Stimulated activated CD8-positive, alpha-beta memory T cell treated with anti-CD3 and anti-CD28 coated beads, Interleukin-4, amount 100 ng/mL, for 4 hours (primary cell): ENCODE measurements at places on chromosomes 7 and 10.

- no peak for DNase-seq
Observed at GRCh38 chr10:44089671-44090070, 295.2 kb downstream of the CXCL12 start.

GRCh38 chr10:129968853-129969183 is 4.7 kb upstream of the EBF3 start:
- no peak for DNase-seq

- DNase-seq: no peak
Observed at GRCh38 chr10:77220150-77220549, 417.5 kb downstream of the KCNMA1 start.

GRCh38 chr7:81501220-81501619 is 268.6 kb downstream of the HGF start:
- DNase-seq: no peak

DNA sequence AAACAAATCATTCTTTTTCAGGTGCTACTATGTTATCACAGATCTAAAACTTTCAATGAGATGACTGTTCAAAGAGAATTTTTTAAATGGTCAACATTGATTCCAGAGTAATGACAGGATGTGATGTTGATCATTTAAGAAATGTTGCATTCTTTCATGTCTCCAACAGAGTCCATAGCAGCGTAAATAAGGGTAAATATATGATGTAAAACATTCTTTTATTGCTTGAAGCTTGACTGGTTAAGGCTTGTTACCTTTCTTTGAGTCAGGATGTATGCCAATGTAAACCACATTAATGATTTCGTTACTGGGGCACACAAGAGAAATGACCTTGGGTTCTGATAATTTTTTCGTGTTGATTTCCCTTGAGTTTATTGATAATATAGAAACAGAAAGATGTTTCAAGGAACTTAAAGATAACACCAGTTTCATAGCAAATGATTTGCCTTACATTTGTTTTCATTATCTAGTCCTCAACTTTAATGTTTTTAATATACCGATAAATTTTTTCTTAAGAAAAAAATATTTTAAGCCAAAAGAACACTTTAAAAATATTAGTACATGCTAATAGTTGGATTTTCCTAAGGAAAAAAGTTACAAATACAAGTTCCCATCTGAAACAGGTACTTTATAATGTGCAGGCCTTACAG is 3.5 kb downstream of the STK17A start:
- no peak for DNase-seq

DNA sequence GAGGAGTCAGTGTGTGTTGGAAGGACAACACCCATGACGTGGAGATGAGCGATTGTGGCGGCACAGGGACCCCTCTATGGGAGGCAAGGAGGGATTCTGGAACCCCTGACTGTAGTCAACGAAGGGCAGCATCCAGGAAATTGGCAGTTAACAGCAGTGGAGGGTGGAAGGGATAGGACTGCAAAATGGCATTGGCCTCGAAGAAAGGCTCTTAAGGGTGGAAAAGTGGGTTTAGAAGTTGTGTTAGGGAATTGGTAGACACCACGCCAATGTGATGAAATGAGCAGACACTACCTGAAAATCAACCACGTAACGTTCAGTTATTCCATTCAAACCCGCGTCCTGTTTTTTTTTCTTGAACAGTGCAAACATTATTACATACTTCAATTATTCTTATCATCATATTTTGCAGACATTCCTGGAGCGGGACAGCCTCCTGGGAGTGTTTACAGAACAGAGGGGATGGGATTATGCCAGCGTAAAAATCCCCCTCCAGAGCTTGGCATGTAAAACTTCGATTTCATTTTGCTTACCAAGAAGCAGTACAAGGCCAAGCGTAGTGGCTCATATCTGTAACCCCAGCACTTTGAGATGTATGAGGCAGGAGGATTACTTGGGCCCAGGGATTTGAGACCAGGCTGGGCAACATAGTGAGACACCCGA is 272.1 kb downstream of the WDR37 start:
- DNase-seq: no peak

GRCh38 chr7:22666732-22667131 is 60.3 kb upstream of the IL6 start:
- no peak for DNase-seq

- no peak for DNase-seq
Observed at GRCh38 chr10:11794566-11794965, 28.6 kb upstream of the PROSER2 start.

GRCh38 chr7:44767912-44768627 is 19.4 kb downstream of the ZMIZ2 start:
- DNase-seq: no peak
